Activated CD4-positive, alpha-beta T cell treated with anti-CD3 and anti-CD28 coated beads, Interleukin-2, amount 50 U/mL, for 16 hours (primary cell): ENCODE measurements at places on chromosomes 5 and 9.

- DNase-seq = no peak
Measured at GRCh38 chr9:127846443-127847177, 7.8 kb downstream of the ENG start.

GRCh38 chr5:1965925-1966324 lies 83.2 kb upstream of the IRX4 start:
- no peak for DNase-seq

DNA sequence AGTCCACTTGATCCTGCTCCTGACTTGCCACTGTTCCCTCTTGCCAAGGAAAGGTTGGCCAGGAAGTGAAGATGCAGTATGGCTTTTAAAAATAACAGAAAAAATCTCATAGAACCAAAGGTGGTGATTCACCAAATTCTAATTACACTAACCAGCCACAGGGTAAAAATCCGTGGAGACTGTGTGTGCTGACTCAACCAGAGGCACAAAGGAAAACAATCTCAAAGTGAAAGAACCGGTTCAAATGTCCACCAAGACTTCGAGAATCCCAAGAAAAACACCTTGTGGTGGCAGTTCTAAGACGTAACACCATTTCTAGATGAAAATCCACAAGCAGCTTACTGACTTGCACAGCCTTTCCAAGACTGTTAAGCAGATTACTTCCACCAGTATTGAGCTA lies 279.1 kb downstream of the TLE1 start:
- DNase-seq = no peak

GRCh38 chr5:39190311-39191102 lies 28.9 kb downstream of the FYB1 start:
- peak; percentile 52 for DNase-seq

DNA sequence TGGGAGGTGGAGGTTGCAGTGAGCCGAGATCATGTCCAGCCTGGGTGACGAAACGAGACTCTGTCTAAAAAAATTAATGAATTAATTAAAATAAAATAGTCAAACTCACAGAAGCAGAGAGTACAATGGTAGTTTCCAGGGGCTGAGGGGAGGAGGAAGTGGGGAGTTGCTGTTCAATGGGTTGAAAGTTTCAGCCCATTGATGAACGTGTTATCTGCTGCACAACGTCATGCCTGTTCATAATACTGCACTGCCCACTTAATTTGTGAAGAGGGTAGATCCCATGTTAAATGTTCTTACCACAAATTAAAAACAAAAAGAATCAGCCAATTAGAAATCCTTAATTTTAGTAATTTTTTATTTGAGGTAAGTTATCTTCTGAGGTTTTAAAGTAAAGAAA lies 16.4 kb upstream of the RUFY1 start:
- DNase-seq = no peak

DNA sequence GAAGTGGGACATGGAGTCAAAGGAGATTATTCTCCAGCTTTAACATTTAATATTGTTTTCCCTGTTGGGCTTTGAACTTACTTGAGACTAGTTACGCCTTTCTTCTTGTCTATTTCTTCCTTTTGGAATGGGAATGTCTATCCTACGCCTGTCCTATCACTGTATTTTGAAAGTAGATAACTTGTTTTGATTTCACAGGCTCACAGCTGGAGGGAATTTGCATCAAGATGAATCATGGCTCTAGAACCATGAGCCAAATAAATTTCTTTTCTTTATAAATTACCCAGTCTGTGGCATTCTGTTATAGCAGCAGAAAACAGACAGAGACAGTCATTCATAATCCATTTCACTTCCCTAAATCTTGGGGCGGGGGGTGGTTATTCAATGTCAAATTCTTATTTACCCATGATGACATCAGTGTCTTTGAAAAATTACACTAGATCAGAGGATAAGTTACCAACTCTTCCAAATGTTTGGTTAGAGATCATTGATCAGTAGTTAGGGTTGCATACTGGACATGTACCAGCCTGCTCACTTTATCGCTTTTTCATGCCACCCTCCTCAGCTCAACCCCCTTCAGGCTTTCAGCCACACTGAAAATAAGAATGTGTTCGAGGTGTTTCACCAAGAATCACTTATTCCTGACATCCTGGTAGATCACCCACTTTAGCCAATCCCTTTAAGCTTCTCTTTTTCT lies 419.6 kb upstream of the PIK3R1 start:
- DNase-seq = no peak
